ENCODE measurements at places on chromosomes 16 and 17. TPM values are rescaled to one million over a fixed set of nuclear protein-coding genes. Genes with fewer than 3 reads are reported as not detected.

Gene RAB26
- not detected for total RNA-seq

Gene COL1A1
- 7,860 TPM for total RNA-seq

Gene ZNF48
- 6.3 TPM for total RNA-seq

Gene PPY
- total RNA-seq = not detected
